Activated T-cell treated with anti-CD3 and anti-CD28 coated beads, Interleukin-2, amount 50 U/mL, for 4 hours (primary cell): ENCODE measurements at places on chromosomes 7 and 10.

- DNase-seq, result no peak
These were observed 6.2 kb upstream of the MYL7 start for GRCh38 chr7:44147026-44147991.

- DNase-seq, result no peak
These were observed 63.0 kb downstream of the ZNF438 start for GRCh38 chr10:30968711-30969110.

DNA sequence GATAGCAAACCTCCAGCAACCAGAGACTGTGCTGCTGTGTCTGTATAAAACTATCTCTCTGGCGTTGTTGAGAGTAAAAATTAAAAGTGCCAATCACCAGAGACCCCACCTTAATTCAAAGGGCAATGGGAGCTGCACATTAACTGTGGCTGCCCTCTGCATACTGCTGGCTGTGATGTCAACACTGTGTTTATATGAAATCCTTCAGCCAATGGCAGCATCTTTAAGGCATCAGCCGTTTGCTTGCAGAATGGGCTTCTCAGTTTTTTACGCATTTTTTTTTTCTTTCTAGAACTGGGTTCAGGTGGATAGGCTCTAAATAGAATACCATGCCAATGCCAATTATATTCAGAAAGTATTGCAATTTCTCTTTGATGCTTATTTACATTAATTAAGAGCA is 47.7 kb downstream of the CHN2 start:
- no peak for DNase-seq

DNA sequence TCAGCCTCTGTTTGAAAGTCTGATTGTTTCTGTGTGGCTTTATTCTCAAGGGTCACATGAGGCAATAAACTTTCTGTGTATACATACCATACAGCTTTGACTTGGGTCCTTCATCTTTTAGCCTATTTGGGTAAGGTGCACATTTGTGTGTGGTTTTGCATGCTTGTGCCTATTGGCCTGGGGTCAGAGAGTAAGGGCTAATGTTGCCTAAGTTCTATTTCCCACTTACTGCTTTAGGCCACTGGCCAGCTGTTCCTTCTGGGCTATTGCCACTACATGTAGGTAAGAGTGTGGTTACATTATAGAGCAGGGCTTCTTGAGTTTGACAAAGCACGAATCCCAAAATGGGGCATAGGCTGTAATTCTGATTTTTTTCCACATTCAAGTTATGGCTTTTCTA is 21.8 kb downstream of the BBIP1 start:
- no peak for DNase-seq

DNA sequence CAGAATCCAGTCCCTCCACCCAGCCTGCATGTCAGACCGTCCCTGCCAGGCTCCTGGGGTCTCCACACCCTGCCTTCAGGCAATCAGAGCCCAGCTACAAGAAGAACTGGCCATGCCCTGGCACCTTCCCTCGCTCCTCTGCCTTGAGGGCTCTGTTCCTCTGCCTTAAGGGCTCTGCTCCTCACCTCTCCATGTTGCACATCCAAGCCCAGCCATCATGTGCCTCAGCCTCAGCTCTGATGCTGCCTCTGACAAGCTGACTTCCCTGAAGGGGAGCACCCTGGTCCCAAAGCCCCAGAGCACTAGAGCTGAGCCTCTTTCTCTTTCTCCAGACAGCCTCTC is 50.3 kb upstream of the ANTXRL start:
- no peak for DNase-seq
